HCEC 1CT (cell line): ENCODE measurements at places on chromosomes 7 and 10.

GRCh38 chr10:6072215-6072934 lies 10.2 kb upstream of the IL2RA start:
- no peak for DNase-seq

- no peak for DNase-seq
Measured at GRCh38 chr10:119522747-119523426, 19.6 kb downstream of the RGS10 start.

DNA sequence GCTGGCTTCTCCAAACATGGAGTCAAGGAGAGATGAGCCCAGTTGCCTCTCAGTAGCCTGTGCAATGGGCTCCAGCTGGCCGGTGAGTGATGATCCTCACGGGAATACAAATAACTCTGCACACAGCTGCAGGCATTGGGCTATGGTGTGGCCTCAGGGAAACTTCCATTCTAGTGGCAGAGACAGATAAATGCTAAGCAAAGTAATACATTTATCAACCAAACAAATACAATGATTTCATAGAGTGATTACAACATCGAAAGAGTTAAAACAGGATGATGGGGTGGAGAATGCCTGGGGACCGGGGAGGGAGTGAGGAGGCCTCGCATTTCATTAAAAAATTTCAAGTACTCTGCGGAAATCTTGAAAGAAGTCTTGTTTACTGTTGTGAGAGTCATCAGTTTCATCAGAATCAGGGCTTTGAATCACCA lies 15.0 kb upstream of the AKR1B1 start:
- peak; percentile 89 for DNase-seq

- DNase-seq, result peak; percentile 80
Measured at GRCh38 chr7:33854178-33854577, 51.2 kb upstream of the BMPER start.

GRCh38 chr10:96138102-96138501 lies 8.0 kb downstream of the ZNF518A start:
- DNase-seq, result no peak

GRCh38 chr7:27756298-27756697 lies 16.3 kb downstream of the TAX1BP1 start:
- DNase-seq, result no peak

DNA sequence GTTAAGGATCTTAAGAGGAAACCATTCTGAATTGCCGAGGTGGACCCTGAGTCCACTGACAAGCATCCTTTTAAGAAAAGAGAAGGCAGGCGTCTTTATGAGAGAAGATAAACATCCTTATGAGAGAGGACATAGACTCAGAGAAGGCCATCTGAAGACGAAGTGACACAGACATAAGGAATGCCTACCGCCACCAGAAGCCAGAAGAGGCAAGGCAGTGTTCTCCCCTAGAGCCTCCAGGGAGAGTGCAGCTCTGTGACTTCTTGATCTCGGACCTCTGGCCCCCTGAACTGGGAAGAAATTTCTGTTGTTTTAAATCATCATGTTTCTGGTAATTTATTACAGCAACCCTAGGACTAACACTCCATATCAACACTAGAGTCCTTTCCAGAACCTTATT lies 25.2 kb upstream of the ING3 start:
- no peak for DNase-seq

GRCh38 chr7:146655928-146656797 lies 539.6 kb downstream of the CNTNAP2 start:
- peak; percentile 23 for DNase-seq

DNA sequence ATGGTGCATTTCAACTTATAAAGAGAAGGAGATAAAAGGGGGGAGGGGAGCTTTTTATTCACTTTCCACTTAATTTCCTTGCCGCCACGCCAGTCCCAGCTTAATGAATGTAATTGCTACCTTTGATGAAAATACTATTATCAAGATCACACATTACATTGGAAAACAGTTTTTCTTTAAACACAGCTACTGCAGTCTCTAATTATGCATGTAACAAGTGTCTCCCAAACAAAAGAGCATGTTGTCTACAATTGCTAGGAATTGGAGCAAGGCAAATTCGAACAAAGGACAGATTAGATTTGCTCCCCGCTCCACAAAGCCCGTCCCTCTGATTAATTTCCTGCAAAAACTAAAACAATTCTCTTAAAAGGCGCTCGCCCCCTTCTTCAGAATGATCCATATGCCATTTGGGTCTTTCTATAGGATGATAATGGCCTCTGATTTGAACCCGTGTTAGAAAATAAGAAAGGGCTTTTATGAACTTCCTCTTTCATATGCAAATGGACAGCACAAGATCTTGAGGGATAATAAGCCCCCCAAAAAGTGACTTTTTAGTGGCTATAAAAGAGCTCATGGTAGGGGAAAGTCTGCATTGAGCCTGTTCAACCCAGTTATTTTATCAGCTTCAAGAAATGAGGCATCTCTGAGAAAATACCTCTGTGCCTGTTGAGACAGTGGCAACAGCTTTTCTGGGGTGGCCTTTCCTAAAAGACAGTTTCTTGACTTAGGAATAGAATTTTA lies 60.6 kb downstream of the ACADSB start:
- DNase-seq, result no peak

- DNase-seq, result peak; percentile 96
Measured at GRCh38 chr7:55325371-55325792, 39.8 kb upstream of the LANCL2 start.

DNA sequence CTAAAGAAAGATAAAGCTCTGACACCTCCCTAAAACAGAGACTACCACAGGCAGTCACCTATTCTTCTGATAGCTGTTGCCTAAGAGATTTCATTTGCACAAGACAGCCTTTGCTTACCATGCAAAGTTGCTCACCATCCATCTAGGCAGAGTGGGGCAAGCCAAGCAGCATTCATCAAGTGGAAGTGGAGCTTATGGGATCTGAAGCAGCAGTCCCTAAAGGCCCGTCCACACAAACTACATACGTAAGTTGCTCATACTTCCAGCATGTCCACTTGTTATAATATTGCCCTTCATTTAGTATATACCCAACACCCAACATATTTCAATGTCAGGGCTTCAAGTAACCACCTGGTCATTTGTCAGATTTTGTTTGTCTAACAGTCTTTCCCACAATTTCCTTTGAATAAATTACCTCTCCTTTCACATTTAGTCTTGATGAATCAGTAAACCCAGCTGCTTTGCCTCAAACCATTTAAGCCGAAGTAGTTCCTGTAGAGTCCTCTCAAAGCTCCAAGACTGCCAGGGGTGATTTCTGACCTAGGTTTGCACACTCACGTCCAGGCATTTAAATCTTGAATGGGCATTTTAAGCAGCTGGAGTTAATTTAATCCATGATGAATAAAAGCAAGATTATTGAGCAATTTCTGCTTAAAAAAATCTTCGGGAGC lies 67.9 kb downstream of the ATAD1 start:
- peak; percentile 89 for DNase-seq

- no peak for DNase-seq
Measured at GRCh38 chr7:18538554-18539250, 43.2 kb downstream of the HDAC9 start.

GRCh38 chr7:371119-371778 lies 81.3 kb downstream of the FOXL3 start:
- DNase-seq, result no peak

- no peak for DNase-seq
Measured at GRCh38 chr10:47413531-47414226, 29.6 kb upstream of the ZNF488 start.

DNA sequence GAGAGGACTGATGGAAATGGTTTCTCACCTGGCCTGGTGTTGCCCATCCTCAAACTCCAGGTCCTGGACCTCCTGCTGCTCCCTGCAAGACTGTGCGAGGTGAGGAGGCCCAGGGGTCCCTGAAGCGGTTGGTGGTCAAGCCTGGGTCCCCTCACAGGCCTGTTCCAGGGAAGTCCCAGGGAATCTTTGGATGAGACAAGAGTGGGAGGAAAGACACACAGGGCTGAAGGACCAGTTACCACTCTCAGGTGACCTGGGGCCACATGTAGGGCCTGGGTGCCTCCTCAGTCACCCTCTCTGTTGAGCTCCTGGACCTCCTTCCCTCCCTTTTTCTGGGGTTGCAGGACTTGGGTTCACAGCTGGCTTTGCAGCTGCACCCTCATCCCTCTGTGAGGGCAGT lies 42.6 kb upstream of the CXCL12 start:
- no peak for DNase-seq

DNA sequence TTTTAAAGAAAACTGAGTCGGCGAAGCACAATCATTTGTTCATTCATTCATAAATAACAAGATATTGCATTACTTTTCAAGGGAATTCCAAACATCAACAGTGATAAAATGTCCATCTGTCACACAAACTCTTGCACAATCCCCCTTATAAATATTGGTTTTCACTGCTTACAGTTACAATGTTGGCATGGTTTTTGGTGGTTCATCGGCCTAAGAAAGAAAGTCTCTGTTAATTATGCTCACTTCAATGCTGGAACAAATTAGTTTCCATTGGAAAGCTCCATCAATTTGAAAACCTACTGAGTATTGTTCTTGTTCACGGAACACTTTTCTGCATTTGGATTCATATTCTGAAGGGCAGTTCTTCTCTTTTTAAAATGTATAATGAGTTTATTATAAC lies 188.5 kb downstream of the JAZF1 start:
- no peak for DNase-seq

GRCh38 chr10:115209133-115209532 lies 116.0 kb downstream of the ATRNL1 start:
- no peak for DNase-seq

GRCh38 chr10:52682766-52683165 lies 89.8 kb downstream of the MBL2 start:
- no peak for DNase-seq
